HFFc6 (cell line): ENCODE measurements at places on chromosomes 6 and 20.

DNA sequence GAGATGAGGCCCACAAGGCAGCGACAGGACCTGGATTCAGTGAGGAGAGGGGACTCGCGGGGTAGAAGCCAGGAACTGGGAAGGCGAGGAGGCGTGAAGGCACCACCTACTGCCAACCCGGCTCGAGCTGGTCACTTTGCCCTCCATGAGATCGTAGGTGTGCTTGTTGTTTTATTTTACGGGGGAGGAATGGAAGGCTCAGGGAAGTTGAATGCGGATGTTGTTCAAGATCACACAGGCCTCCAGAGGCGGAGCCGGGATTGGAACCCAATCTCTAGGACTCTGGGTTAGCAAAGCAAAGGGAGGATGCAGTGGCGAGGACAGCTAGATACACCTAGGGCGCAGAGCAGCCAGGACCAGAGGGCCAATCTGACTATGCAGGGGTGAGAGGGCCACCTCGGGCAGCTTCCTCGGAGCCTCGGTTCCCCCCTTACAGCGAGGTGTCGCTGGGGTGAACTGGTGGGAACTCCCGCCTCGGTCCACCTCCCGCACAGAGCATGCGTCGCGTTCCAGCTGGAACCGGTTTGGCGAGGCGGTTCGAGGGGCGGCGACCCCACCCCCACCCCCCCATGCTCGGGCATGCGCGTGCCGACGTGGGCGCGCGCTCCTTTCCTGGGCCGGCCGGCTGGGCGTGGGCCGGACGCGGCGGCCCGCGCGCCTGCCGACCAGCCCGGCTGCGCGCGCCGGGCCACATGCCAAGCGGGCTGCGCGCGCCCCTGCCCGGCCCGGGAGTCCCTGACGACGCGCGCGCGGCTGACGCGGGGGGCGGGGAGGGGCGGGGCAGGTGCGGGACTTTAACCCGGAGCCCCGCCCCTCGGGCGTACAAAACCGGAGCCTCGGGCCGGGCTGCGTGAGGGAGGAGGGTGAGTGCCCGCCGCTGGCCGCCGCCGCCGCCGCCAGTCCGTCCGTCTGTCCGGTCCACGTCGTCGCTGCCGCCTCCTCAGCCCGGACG lies 80.4 kb upstream of the MYL9 start:
- H3K4me1 ChIP-seq, result peaks cover 33% of the 10 kb centered on the region
- peak; percentile 70 for DNase-seq
- peak overlapping the region; percentile 90 for H3K27ac ChIP-seq
- no peaks in the 10 kb centered on the region; the same call in none of the 2 replicates for H3K27me3 ChIP-seq
- H3K4me3 ChIP-seq, result peak overlapping the region; percentile 65

GRCh38 chr6:129279343-129280292 lies 396.7 kb downstream of the LAMA2 start:
- H3K27ac ChIP-seq, result no peak overlapping the region
- no peak for DNase-seq
- no peaks in the 10 kb centered on the region for H3K36me3 ChIP-seq
- no peak overlapping the region for H3K4me3 ChIP-seq
- no peaks in the 10 kb centered on the region; the same call in 1 of the 2 replicates for H3K4me1 ChIP-seq

GRCh38 chr6:168905451-168906090 lies 348.1 kb downstream of the THBS2 start:
- no peaks in the 10 kb centered on the region for H3K36me3 ChIP-seq
- H3K27me3 ChIP-seq, result peaks cover 6% of the 10 kb centered on the region
- H3K4me3 ChIP-seq, result no peak overlapping the region

GRCh38 chr6:79335133-79335674 lies 100.7 kb upstream of the HMGN3 start:
- H3K4me1 ChIP-seq, result no peaks in the 10 kb centered on the region
- no peak overlapping the region for H3K27ac ChIP-seq
- no peak overlapping the region for H3K4me3 ChIP-seq
- DNase-seq, result no peak
- H3K36me3 ChIP-seq, result no peaks in the 10 kb centered on the region

- no peak for DNase-seq
- no peak overlapping the region for H3K27ac ChIP-seq
- peaks cover 24% of the 10 kb centered on the region for H3K4me1 ChIP-seq
- no peak overlapping the region for H3K4me3 ChIP-seq
Measured at GRCh38 chr20:25741088-25741487, 44.4 kb upstream of the ZNF337 start.
